ENCODE measurements at places on chromosomes 4 and X. TPM values are rescaled to one million over a fixed set of nuclear protein-coding genes. Genes with fewer than 3 reads are reported as not detected.

GRCh38 chr4:4871573-4872313, 12.3 kb downstream of the MSX1 start:
- peaks cover 74% of the 10 kb centered on the region for H3K27me3 ChIP-seq
- no peak overlapping the region for H3K27ac ChIP-seq
- H3K4me1 ChIP-seq = peaks cover 18% of the 10 kb centered on the region
- DNase-seq = no peak
- no peak overlapping the region for H3K4me3 ChIP-seq
- no peaks in the 10 kb centered on the region for H3K36me3 ChIP-seq

- no peak for DNase-seq
- H3K27me3 ChIP-seq = peaks cover 14% of the 10 kb centered on the region
- no peak overlapping the region for H3K27ac ChIP-seq
- no peaks in the 10 kb centered on the region for H3K36me3 ChIP-seq
Measured at GRCh38 chr4:80592950-80593349, 257.4 kb downstream of the CFAP299 start.

POU4F2 gene
- not detected for total RNA-seq

DNA sequence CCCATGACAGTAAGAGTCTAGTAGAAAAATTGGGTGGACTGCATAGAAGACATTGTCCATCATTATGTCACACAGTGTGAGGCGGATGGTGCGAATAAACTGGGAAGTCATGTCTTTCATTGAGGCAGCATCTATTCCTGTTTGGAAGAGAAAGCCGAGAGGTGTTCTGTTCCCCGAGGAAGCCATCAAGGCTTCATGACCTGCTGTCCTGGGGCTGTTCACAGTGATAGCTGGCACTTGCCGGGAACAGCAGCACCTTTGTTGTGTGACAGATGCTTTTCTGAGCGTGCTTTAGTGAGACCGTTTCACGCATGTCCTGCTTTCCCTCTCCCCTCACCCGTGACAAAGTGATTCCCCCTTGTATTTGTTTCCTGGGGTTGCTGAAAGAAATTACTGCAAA, 20.3 kb downstream of the RGS12 start:
- H3K4me1 ChIP-seq = peaks cover 7% of the 10 kb centered on the region
- H3K36me3 ChIP-seq = peaks cover 3% of the 10 kb centered on the region
- H3K27ac ChIP-seq = no peak overlapping the region
- no peak for DNase-seq

DNA sequence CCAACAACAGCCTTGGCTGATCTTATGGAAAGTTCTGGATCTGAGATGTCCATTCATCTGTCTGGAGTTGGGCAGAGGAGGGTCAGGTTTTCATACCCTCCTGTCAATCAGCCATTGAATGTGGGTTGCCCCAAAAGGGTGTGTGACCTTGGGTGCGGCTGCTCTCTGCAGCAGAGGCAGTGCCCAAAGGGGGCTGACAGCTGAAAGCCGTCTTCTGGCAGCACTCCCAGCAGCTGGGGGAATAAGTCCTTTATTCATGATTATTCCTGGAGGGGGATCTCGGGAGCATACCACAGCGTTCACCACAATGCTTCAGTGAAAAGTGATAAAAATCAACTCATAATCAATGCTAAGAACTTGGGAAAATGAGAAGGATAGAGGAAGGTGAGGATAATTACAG, 54.7 kb downstream of the OTC start:
- DNase-seq = no peak
- H3K36me3 ChIP-seq = no peaks in the 10 kb centered on the region
- no peak overlapping the region for H3K27ac ChIP-seq
- no peak overlapping the region for H3K4me3 ChIP-seq

GRCh38 chrX:28158019-28158777, 176.9 kb upstream of the DCAF8L1 start:
- no peak for DNase-seq
- H3K27me3 ChIP-seq = peaks cover 2% of the 10 kb centered on the region
- no peak overlapping the region for H3K27ac ChIP-seq
- no peaks in the 10 kb centered on the region for H3K4me1 ChIP-seq
- H3K36me3 ChIP-seq = no peaks in the 10 kb centered on the region
- H3K4me3 ChIP-seq = no peak overlapping the region

DNA sequence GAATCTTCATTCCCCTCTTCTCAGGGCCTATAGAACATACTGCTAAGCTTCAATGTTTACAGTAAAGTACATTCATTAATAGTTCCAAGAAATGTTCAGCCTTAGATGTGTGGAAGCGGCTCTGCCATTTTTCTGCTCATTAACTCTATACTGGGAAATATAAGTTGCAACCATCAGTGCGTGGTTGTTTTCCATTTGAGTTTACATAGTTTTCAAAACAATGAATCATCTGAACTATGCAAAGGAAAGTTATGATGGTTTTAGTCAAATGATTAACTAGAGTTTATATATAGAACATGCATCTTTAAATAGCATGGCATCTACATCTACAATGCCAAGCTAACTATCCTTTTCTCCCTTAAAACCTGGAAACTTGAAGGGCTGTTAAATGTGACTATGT, 29.6 kb downstream of the LEF1 start:
- H3K36me3 ChIP-seq = no peaks in the 10 kb centered on the region
- peaks cover 10% of the 10 kb centered on the region for H3K4me1 ChIP-seq
- H3K27me3 ChIP-seq = no peaks in the 10 kb centered on the region
- H3K4me3 ChIP-seq = no peak overlapping the region

Measured in chondrocyte (in vitro differentiated cells).